Suppressor macrophage treated with lipopolysaccharide for 4 hours (primary cell): ENCODE measurements at places on chromosomes 4 and X.

DNA sequence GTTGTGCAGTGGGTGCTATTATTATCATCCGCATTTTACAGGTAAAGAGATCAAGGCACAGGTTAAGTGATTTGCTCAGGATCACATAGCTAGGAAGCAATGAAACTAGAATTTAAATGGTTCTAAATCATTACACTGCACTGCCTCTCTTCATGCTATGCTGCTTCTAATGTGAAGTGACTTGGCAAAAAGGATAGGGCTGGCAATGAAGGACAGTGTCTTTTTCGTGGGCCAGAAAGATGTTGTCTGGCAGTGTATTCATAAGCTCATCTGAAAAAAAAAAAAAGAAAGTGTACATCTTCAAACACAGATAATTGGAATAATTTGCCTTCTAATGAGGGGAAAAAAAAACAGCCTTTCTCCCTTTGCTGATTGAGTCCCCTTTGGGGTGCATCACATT is 132.2 kb upstream of the FUNDC1 start:
- no peak for DNase-seq

DNA sequence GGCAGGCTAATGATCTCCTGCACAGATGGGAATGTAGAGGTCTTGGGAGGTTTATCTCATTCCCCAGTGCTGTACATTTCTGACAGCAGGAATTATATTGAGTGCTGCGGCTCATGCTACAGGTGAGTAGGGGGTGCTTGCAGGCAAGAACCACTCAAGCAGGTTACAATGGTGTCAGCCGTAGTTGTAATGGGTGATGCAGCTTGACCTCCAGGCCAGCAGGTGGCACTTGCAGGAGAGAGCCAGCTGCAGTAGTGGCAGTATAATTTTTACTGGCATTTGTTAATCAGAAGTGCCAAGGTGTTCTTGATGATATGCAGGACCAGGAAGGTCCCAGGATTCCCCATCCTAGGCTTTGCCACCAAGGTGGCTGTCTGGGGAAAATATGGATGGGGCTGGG is 759.6 kb upstream of the NDST4 start:
- no peak for DNase-seq

GRCh38 chr4:174119051-174119450 is 164.4 kb downstream of the FBXO8 start:
- peak; percentile 50 for DNase-seq

GRCh38 chrX:16162391-16162790 is 4.9 kb upstream of the MAGEB17 start:
- no peak for DNase-seq

DNA sequence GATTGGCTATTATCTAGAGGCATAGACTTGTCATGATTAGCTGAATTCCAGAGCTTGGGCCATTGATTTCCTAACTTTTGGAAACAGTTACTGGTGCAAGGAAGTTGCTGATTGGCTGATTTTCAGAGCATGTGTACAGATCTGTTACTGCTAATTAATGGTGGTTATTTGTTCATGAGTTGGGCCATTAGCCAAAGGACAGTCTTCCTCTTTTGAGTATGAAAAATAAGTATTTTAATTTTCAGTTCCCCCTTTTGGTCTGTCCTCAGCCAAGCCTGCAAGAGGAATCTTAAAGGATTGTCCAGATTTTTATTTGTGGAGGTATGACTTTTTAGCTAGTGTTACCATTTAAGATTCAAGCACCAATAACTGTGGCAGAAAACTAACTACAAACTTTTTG is 7.0 kb upstream of the DSPP start:
- peak; percentile 42 for DNase-seq

DNA sequence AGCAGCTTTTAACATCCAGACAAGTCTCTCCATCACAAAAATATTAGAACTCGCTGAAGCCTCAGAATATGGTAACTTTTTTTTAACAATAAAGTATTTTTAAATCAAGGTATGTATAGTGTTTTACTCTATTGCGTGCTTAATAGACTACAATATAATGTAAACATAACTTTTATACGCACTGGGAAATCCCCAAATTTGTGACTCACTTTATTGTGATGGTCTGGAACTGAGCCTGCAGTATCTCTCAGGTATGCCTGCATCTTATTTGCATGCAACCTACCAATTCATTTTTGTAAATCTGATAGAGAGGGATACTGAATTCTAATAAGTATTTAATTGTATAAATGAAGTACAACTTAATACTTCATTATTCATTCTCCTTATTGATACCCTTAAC is 823.5 kb downstream of the ADGRL3 start:
- no peak for DNase-seq

- DNase-seq: no peak
These were observed 333.3 kb downstream of the BCOR start for GRCh38 chrX:39764441-39764914.

DNA sequence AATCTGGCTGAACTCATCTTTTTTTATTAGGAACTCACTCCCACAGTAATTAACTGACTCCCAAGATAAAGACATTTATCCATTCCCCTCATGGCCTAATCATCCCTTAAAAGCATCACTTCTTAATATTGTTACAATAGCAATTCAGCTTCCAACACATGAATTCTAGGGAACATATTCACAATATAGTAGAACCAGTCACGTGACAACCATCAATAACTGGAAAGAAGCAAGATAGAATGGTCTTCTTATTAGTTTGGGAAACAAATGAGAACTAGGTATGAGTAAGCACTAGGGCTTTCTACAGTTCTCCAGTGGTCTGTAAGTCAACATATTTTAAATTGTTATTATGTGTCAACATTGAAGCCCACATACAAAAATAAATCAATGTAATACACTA is 170.1 kb downstream of the KLHL4 start:
- DNase-seq: no peak

DNA sequence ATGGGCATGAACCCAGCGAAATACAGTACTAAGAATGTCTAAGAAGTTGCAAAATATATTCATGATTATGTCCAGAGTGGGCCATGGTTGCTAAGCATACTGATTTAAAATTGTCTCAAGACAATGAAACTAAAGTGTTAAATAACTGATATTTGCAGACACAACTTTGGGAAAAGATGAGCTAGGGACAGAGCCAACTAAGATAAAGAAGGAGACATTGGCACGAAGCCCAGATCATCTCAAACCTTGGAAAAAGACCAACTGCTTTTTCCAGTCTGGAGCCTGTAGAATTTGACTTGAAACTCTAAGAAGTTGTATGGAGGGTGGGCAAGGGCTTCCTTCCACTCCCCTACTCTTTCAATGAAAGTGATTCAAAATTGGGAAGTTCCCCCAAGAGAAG is 108.5 kb upstream of the GLRA2 start:
- no peak for DNase-seq

- no peak for DNase-seq
These were observed 35.5 kb downstream of the MSN start for GRCh38 chrX:65702956-65703355.

DNA sequence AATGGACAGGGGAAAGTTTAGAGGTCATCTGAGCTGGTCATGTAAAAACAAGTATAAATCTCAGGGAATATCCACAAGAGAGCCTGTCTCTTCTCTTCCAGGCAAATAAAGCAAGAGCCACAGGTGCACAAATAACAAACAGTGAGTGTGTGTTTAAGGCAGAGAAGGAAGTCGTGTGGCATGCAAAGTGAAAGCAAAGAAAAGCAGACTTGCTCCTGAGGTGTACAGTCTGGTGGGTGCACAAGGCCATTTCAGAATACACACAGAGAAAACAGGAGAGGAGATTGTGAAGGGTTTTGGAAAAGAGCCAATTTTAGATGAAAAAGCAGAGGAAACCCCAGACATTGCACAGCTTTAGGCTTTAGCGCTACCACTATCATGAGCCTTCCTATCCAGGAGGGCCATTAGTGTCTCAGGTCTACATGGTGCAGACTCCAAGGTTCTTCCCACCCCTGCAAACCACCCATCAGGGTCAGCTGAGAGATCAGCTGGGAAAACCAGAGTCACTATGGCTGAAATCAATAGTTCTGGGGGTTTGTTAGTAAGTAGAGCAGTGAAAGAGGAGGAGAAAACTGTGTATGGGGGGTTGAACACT is 355.8 kb downstream of the KLHL4 start:
- DNase-seq: no peak

GRCh38 chrX:23548164-23548563 is 119.1 kb upstream of the PRDX4 start:
- DNase-seq: no peak

GRCh38 chr4:53598483-53598882 is 7.2 kb upstream of the LNX1 start:
- DNase-seq: no peak

- DNase-seq: no peak
These were observed 88.3 kb upstream of the CITED1 start for GRCh38 chrX:72393836-72394517.

DNA sequence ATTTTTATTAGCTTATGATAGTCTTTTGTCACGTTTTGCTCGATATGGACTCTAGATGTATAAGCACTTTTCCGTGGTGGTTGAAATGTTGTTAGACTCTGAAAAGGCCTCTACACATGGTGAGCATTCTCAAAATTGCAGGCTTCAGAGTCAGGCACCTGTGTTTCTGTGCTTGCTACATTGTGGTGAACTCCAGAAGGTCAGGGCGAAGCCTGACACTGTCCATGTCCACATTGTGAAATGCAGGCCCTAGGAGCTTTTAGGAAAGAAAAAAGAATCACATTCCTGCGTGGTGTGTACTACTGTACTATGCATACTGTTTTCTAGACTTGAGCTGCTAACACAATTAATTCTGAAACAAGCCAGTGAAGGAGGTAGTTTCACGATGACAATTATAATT is 86.3 kb downstream of the HS3ST1 start:
- DNase-seq: no peak

DNA sequence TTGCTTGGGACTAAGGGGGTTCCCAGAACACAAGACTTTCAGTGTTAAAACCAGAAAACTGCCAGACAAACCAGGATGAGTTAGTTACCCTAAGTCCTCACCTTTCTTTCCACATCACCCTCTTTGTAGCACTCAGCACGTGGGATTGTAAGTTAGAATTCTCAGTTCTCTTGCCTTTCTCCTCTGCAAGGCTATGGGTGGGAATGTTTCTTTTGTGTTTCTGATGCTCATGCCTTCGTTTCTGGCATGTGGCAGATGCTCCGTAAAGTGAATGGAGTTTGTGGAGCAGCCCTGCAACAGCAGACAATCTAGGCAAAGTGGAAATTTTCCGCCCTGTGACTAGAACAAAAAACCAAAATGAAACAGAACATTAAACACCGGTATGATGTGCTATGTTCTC is 64.7 kb upstream of the SPP1 start:
- no peak for DNase-seq

DNA sequence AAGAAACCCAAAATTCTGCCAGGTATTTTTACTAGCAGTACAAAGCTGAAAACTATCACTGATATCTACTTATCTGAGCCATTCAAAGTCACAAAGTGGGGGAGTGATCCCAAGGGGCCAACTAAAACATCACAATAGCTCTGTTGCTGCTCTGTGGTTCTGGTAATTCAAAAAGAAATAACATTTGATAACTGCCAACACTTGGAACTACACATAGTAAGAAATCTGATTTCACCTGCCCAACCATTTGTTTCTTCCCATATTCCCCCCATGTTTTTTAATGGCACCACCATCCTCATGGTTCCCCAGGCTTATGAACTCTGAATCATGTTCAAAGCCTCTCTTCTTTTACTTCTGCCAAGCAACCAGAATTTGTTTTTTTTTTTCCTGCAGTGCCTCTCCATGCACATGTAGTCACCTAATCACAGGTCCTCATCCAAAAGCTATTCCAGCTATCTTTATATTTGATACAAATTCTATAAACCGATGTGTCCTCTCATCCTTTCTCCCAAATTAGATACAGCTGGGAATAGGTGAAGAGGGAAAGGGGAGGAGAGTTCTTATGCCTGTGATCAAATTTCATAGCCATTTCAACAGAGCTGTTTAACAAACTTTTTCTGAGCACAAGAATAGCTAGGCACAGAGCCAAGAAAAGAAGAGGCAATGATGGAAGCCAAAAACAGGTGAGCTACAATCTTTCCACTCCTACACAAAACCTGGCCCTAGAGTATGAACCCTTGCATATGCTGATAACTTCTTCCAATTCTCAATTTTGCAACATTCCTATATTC is 7.7 kb downstream of the AMMECR1 start:
- no peak for DNase-seq

DNA sequence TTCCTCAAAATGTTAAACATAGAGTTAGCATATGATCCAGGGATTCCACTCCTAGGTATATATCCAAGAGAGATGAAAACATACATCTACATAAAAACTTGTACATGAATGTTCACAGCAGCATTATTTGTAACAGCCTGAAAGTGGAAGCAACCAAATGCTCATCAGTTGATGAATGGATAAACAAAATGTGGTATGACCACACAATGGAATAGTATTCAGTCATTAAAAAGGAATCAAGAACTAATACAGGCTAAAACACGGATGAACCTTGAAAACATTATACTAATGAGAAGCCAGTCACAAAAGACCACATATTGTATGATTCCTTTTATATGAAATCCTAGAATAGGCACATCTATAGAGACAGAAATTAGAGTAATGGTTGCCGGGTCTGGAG is 42.7 kb upstream of the IQSEC2 start:
- no peak for DNase-seq

DNA sequence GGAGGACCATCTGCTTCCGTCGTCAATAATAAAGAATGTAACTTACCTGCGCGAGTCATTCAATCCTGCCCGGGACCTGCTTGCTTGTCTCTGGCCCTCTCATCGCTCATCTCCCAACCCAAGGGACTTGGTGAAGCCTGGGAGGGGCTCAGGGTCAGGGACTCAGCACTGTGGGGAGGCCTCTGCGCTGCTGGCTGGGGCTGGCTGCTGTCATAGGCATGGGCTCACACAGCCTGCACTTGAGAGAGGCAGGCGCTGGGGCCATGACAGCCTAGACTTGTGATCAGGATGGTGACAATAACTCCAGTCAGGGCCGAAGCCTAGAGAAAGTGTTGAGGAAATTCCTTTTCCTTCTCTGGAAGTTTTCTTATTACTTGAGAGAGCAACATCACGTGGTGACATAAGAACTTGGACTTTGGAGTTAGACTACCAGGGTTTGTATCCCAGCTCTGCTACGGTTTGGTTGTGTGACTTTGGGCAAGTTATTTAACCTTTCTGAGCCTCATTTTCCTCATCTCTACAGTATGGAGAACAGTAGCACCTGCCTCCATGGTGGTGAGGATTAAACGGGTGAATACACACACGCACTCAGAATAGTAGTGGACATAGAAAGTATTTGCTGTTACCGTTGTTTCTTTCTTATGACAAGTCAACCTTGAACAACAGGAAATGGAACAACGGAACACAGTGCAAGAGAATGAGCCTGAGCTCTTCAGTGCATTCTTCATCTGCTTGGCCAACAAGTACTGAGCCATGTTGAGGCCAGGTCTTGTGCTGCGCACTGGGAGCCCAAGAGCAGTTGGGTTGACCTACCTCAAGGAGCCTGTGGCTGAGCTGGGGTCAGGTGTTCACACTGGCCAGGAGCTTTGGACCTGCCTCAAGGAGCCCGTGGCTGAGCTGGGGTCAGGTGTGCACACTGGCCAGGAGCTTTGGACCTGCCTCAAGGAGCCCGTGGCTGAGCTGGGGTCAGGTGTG is 60.5 kb downstream of the TBC1D14 start:
- no peak for DNase-seq

DNA sequence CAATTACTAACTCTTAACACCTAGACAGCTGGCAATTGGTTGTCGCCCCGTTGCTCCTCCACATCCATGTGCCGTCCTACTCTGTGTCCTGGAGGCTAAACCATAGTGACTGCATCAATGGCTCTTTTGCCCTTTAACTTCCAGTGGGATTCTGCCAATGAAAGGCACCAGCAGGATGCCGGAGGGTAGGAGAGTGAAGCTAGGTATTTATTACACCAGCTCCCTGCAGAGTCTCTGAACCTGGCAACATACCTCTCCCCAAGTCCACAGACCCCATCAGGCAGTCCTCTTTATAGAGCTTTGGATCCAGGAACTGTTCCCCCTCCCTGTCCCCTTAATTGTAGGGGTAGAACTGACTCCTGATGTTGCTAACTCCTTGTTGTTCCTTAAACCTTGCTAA is 426.8 kb downstream of the HNRNPD start:
- DNase-seq: no peak
